T-helper 22 cell (primary cell): ENCODE measurements at places on chromosomes 2 and 18.

DNA sequence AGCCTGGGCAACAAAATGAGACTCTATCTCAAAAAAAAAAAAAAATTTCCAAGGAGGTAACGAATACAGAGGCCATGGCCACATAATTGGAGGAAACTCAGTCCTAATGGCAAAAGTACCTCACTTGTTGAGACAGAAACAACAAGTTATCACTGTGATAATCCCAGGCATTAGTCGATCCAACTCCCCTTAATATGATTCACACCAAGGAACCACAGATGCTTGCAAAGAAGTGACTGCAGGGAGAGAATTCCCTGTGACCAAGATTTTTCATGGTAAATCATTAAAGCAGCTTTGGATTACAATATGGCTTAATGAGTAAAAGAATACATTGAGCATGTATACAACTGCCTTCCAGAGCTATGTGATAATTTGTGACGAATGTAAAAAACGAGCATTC lies 80.4 kb upstream of the RNU4ATAC start:
- DNase-seq: no peak

DNA sequence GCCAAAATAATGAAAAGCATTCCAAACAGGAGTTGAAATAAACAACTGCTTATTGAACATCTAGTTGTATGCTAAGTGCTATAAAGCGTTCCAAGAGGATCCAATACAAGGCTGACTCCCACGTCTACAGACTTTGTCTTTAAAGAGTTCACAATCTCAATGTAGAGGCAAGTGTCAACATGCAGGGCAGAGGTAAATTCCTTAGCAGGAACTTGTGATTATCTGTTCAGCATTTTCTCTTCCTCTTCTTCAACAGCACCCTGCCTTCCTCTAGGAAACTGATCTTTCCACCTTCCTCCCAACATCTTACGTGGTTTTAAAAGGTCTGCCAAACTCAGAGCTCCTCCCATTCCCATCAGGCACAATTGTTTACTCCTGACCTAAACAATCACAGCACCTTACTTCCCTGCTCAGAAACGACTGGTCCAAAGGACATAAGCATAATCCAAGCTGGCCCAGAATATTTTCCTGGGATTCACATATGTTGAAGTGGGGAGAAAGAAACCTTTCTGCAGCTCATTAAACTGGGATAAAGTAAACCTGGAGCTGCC lies 83.9 kb downstream of the ITSN2 start:
- DNase-seq: no peak

DNA sequence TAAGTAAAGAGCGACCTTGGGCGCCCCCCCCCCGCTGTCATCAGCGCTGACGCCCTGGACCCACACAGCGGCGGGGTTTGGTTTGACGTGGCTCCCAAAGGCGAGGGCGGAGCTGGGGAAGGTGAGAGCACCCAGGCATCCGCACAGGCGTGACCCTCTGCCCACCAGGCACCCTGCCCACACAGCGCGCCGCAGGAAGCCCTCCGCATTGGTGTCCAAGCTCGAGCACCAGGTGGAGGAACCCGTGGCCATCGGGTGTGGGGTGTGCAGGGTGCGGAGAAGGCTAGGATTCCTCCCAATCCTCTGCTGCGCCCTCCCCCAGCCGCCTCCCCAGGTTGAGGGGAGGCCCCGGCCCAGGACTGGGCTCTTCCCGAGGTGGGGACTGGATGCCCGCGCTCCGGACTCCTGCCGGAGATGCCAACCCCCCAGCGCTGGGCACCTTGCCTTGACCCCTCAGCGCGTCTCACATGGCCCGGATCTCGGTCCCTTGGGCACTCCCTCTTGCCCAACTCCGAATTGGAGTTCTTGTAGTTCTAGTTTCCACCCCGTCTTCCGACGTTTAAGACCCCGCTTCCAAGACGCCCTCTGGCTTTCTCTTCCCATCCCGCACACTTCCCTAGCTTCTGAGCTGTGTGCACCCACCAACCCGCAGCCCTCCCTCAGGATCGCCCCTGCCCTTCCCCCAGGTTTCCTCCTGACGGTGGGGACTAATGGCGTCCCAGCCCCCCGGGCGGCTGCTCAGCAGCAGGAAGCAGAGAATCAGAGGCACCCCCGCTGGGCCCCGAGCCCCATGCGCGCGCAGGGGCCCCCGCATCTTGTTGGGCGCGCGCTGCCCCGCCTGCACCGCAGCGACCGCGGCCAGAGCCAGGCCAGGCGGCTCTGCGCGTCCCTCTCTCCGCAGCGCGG lies 25.9 kb upstream of the RESP18 start:
- no peak for DNase-seq

DNA sequence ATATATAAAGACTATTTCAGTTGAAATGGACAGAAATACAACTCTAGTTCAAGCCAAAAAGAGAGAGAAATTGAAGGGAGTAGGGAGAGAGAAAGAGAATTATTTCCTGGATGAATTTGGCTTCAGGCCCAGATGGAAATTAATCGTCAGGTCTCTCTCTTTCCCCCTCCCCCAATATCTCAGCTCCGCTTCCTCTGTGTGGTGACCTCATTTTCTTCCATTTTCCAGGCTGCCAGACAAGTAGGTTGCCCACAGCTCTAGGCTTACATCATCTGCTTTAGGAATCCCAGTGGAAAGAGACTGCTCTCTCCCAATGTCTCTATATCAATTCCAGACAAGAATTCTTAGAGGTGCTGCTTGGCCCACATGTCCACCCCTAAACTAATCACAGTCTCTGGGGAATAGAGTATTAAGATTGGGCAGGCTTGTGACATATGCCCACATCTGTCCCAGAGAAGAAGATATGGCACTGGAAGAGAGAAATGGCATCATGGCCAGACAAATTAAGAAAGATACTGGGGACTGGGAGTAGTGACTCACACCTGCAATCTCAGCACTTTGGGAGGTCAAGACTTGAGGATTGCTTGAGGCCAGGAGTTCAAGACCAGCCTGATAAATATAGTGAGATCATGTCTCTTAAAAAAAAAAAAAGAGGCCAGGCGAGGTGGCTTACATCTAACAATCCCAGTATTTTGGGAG lies 37.2 kb upstream of the CFAP36 start:
- no peak for DNase-seq

DNA sequence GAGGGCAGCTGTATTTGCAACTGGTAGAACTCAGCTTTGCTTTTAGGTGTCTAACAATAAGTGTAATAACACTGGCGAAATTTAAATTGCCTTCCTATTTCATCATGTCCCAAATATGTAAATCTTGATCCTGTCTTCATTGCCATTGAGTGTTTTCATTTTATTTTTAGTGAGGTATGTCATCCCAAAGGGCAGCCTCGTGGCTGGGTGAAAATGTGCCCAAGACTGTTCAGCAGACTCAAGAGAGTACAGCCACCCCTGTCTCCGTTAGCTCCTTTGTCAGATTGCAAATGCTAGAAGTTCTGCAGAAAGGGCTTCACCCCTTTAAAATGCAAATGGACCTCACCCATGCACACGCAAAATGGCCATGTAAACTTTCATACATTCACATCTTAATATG lies 278.8 kb downstream of the RND3 start:
- DNase-seq: no peak

DNA sequence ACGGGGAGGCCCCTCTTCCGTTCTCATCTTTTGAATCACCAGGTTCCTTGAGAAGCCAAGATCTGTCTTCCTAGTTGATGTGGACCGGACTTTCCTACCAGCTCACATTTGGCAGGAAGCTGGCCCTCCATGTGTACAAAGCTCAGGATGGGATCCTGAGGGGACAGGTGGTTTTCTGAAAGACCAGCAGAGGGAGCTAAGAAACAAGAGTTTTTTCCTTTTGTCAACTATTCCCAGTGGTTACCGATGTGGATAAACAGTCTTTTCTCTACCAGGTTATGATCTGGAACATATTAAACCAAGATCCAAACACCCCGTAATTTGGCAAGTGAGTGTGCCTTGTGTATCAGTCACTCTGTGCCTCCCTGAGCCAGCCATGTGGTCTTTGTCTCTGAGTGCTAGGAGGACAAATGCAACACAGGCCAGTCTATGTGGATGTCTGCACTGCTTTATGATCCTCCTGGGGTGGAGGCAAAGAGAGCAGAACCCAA lies 25.1 kb upstream of the ARHGAP25 start:
- no peak for DNase-seq

GRCh38 chr2:127348426-127349000 lies 39.3 kb downstream of the MAP3K2 start:
- no peak for DNase-seq

DNA sequence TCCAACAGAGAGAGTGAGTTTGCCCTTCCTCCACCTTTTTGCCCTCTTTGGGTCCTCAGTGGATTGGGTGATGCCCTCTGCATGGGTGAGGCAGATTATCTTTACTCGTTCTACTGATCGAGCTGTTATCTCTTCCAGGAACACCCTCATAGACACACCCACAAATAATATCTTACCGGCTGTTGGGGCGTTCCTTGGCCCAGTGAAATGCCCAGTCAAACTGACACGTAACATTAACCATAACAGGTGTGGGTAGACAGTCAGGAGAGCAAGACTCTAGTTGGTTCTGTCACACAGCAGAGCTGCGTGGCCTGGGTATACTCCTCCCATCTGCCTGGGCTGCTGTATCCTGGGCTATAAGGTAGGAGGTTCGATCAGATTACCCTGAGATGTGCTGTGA lies 144.1 kb downstream of the AGAP1 start:
- DNase-seq: no peak

- DNase-seq: no peak
These were observed 38.3 kb upstream of the PEX13 start for GRCh38 chr2:60979231-60979630.

- DNase-seq: no peak
These were observed 108.3 kb upstream of the LRATD1 start for GRCh38 chr2:14524041-14524802.

- no peak for DNase-seq
These were observed 640.2 kb downstream of the RNF144A start for GRCh38 chr2:7557376-7557775.

- no peak for DNase-seq
These were observed at the start of gene THSD7B for GRCh38 chr2:136765256-136766072. TSS of gene THSD7B (plus strand) at chr2:136765545. CDS start at chr2:136882179, 116,634 bp downstream.

DNA sequence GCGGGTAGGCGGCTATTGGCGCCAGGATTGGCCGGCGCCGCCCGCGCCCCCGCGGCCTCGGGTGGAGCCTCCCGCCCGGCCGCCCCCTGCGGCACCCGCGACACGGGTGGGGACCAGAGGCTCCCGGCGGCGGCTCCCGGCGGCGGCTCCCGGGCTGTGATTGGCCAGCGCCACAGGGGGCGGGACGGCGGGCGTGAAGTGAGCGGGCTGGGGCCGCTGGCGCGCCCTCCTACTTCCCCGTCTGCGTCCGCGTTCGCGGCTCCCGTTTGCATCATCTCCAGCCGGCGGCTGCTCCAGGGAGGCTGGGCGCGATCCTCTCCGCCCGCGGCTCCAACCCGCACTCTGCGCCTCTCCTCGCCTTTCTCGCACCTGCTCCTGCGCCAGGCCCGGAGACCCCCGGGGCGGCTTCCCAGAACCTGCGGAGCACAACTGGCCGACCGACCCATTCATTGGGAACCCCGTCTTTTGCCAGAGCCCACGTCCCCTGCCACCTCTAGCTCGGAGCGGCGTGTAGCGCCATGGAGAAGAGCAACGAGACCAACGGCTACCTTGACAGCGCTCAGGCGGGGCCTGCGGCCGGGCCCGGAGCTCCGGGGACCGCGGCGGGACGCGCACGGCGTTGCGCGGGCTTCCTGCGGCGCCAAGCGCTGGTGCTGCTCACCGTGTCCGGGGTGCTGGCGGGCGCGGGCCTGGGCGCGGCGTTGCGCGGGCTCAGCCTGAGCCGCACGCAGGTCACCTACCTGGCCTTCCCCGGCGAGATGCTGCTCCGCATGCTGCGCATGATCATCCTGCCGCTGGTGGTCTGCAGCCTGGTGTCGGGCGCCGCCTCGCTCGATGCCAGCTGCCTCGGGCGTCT lies at the start of gene SLC1A4:
Gene SLC1A4 (plus strand): TSS at position 274 of the 856 bp plus-strand sequence. CDS start 245 bp downstream, at position 519.
- DNase-seq: peak; percentile 71

GRCh38 chr2:215619022-215619958 lies 183.4 kb upstream of the FN1 start:
- DNase-seq: no peak

GRCh38 chr18:62614494-62614893 lies 91.7 kb downstream of the ZCCHC2 start:
- no peak for DNase-seq

DNA sequence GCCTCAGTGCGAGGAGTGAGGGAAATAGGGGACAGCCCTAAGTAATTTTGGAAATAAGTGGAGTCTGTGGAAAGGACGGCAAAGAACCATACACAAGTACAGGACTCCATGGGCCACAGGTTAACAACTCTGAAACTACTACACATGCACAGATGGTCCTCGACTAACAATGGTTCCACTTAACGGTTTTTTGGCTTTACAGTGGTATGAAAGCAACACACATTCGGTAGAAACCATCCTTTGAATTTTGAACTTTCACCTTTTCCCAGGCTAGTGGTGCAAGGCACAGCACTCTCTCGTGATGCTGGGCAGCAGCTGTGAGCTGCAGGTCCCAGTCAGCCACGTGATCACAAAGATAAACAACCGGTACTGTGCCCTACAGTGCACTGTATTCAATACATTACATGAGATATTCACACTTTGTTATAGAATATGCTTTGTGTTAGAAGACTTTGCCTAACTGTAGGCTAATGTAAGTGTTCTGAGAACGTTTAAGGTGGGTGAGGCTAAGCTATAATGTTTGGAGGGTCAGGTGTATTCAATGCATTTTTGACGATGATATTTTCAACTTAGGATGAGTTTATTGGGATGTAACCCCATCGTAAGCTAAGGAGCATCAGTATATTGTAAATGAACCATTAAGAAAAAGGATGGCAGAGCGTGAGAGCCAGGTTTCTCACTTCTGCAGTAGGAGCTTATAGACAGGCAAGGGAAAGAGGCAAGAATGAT lies 44.6 kb downstream of the TBC1D8 start:
- no peak for DNase-seq

GRCh38 chr2:235270956-235271355 lies 222.9 kb upstream of the AGAP1 start:
- DNase-seq: no peak

DNA sequence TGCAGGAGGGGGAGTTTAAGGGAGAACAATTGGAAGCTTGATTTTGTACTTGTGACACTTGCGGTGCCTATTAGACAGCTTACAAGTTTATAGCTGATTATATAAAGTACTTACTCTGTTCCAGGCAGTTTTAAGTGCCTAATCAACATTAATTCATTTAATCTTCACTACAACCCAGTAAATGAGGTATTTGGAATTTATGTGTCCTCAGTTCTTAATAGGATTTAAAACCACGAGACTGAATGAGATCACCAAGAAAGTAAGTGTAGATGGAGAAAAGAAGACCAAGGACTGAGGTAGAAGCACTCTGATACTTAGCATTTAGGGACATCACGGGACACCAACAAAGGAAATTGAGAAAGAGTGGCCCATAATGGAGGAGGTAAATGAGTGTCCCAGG lies 49.8 kb downstream of the ZC3H15 start:
- no peak for DNase-seq

DNA sequence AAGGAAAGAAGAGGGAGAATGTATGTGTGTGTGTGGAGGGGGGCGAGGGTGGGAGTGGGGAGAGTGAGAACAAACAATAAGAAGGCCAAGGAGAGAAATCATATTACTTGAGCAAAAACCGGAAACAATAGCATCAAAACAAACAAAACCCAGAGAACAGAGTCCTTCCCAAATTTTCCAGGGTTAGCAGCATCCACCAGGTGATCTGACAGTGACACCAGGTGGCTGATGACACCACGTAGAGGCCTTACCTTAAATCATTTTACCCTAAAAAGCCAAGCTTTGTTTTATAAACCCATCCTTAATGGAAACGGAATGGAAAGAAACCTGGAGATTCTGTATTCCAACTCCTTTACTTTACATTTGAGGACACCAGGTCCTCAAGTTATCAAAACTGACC lies 42.9 kb downstream of the CDCA7 start:
- no peak for DNase-seq

GRCh38 chr2:152407204-152407721 lies 72.3 kb downstream of the FMNL2 start:
- no peak for DNase-seq

GRCh38 chr2:68225119-68225632 lies 27.2 kb downstream of the PPP3R1 start:
- no peak for DNase-seq
